ENCODE measurements at places on chromosomes 3 and 15.
A peak's percentile ranks its signal among the peaks of the same experiment; 100 is the strongest.

DNA sequence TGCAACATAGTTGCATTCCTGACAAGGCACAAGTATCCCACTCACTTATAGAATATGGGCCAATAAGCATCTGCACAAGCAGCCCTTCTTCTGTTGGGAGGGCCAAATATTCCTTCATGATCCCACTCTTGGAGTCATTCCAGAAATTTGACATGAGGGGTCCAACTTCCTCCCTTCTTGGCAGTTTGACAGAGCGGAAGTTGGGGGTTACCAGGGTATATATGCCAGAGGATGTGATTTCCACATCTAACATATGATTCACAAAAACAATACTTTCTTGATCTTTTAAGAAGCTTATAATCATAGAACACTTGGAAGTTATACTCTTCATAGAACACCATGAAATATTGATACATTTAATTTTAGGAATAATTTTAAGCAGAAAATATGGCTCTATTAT lies 100.9 kb upstream of the CRBN start:
- no peak for DNase-seq

DNA sequence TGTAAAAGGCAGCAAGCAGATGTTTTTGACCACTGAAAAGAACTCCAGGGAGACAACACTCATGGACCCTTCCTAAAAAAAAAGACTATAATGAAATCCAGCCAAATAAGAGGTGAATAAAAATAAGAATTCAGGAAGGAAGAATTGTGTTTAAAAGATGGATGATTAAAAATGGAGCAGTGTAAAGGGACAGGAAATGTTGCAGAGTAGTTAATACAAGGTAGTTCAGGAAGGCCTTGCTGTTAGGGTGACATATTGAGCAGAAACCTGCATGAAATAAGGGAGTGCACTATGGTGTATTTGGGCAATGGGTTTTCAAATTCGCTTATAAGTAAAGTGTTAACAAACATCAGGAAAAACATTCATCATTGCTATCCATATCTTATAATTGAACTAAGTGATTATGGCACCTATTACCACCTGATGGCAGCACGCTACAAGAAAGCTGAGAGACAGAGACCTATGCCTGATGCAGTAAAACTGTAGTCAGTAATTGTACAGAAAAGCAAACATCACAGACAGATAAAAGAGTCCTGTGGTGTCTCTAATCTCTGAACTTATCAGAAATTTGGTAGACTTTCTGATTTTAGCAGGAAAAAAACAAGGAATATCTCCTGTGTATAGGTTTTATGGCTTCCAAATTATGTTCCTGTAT lies 5.8 kb upstream of the DBR1 start:
- peak; percentile 44 for DNase-seq

DNA sequence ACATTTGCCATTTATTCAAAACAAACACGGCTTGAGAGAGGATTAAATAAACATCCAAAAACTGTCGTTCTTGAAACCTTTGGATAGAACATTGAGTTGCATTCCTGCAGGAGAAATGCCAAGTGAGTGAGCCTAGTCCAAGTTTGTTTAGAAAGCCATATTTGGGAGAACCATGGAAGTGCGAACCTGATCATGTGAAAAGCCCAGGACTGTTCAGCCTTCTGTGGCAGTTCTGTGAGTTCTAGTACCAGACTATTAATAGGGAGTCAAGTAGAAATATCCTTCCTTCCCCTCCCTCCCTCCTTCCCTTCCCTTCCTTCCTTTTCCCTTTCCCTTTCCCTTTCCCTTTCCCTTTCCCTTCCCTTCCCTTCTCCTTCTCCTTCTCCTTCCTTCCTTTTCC lies 470.4 kb downstream of the LPP start:
- DNase-seq: no peak

DNA sequence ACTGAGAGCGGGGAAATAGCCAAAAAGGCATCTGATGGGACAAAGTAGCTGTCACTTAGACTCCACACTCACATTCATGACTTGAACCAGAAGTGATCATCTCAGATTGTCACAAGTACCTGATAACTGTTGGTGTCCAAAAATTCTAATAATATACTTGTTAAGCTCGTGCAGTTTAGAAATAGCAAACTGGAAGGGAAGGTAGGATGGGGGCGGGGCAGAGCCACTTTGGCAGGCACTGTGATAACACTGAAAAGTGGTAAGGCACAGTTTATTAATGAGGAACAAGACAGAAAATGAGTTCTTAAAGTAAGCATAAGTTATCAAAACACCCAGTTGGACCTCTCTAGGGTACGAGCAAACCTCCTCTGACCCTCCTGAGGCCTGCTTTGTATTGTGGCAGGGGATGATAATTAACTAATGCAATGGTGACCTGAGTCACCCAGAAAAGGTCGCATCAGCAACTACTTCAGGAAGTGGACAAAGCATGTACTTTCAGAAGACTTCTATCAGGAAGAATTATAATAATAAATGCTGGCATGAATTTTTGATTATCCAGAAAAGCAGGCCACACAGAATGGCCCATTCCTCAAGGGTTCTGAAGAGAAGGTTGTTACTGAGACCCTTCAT lies 54.4 kb downstream of the ADCY5 start:
- no peak for DNase-seq

DNA sequence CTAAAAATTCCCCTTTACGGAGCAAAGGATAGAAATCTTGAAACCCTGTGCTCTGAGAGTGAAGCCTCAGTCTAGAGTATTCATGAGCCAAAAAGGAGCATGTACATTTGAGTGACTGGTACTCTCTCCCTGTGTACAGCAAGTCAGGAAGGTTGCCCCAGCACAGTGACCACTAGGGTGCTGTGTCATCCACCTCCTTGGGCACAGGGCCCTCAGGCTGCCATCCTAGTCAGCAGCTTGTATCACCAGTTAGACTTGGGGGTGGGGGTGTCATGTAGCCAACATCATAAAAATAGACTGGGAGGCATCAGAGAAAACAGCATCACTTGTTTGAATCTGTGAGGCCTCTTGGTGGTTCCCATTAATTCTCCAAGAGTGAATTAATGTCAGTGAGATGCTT lies 12.0 kb downstream of the NME9 start:
- DNase-seq: no peak

All from GM23248 (cell line).